H7 (cell line): ENCODE measurements at places on chromosomes 6 and 20. TPM values are rescaled to one million over a fixed set of nuclear protein-coding genes. Genes with fewer than 3 reads are reported as not detected.
A peak's percentile ranks its signal among the peaks of the same experiment; 100 is the strongest.

- no peak for DNase-seq
These were observed 441.0 kb upstream of the MARCKS start for GRCh38 chr6:113416170-113416569.

DNA sequence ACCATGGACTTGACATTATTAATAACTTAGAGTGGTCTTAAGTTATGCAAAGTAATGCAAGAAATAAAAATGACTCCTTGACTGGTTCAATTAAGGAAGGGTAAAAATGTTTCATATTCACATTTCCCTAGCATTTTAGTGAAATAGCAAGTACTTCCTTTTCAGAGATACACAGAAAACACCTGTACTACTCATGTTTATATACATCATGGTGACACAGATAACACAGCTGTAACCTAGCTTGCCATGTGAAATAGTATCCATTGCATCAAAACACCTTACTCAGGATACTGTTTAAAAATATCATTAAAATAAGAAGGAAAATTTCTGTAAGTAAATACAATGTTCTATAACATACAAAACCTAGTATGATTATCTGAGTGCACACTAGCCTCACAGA, 102.4 kb downstream of the AHI1 start:
- no peak for DNase-seq

DNA sequence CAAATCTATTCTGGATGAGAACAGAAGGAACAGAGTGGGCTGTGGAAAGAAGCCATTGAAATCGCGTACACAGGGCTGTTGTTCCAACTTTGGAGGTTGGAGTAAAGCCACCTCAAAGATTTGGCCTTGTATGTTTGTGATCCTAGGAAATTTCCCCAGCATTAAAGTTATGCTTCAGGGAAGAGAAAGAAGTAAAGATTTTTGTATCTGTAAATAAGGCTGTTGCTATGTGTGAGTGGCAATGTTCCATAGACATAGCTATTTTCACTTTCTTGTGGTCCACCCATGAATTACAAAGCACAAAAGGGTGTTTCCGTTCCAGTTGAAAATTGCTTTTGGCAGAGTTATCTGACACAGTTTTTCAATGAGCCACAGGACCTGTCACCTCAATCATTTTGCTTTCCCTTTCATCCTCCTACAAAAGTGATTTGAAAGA, 321.3 kb downstream of the TFAP2B start:
- no peak for DNase-seq

DNA sequence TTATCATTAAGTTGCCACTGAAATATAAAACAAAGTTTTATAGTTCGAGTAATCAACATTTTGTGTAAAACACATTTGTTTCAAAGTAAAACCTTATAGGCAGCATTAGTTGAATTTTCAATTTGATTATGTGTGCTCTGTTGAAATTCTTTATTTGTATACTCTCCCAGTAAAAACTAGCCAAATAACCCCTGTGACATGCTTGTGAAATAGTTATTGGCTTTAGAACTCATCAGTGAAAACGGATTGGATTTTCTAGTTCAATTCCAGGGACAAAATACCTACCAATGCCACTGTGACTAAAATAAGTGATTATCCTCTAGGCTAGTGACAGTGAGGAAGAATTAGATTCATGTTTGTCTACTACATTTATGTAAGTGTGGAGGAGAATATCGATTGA, 212.9 kb downstream of the TMEM200A start:
- DNase-seq = no peak

DNA sequence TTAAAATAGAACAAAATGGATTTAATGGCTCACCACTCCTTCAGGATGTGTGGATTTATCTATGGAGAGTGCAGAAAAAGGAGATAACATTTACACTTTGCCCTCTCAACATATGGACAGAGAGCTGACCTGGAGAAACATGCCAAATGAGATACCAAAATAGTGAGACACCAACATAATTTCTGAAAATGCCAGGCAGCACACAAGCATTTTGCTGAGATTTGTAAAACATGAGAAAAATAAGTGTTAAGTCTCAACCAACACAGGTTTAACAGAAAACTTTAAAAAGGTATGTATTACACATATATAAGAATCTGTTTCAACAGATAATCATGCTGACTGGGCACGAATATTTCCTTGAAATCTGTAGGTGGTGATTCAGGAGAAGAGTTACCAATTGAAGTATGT, 145.2 kb downstream of the REV3L start:
- DNase-seq = no peak

- no peak for DNase-seq
These were observed 39.7 kb upstream of the ZFP64 start for GRCh38 chr20:52231230-52231746.

GRCh38 chr20:23048283-23049200, 930 bp downstream of the THBD start:
- DNase-seq = peak; percentile 87

GRCh38 chr20:54726687-54727300, 251.4 kb downstream of the DOK5 start:
- no peak for DNase-seq

The HLA-DMB gene
- 0.17 and 0.55 TPM in 2 replicates for total RNA-seq

The OR2H1 gene
- total RNA-seq = not detected in 2 replicates

The DNAH8 gene
- total RNA-seq = 0.03 TPM in 1 of 2 replicates, not detected in the other
